ENCODE measurements at places on chromosomes 16 and 17. TPM values are rescaled to one million over a fixed set of nuclear protein-coding genes. Genes with fewer than 3 reads are reported as not detected.

Gene FKBP10
- 133 TPM for polyA plus RNA-seq

Gene FBXW10
- polyA plus RNA-seq, result 0.89 TPM

Gene KRT36
- polyA plus RNA-seq, result not detected

DNA sequence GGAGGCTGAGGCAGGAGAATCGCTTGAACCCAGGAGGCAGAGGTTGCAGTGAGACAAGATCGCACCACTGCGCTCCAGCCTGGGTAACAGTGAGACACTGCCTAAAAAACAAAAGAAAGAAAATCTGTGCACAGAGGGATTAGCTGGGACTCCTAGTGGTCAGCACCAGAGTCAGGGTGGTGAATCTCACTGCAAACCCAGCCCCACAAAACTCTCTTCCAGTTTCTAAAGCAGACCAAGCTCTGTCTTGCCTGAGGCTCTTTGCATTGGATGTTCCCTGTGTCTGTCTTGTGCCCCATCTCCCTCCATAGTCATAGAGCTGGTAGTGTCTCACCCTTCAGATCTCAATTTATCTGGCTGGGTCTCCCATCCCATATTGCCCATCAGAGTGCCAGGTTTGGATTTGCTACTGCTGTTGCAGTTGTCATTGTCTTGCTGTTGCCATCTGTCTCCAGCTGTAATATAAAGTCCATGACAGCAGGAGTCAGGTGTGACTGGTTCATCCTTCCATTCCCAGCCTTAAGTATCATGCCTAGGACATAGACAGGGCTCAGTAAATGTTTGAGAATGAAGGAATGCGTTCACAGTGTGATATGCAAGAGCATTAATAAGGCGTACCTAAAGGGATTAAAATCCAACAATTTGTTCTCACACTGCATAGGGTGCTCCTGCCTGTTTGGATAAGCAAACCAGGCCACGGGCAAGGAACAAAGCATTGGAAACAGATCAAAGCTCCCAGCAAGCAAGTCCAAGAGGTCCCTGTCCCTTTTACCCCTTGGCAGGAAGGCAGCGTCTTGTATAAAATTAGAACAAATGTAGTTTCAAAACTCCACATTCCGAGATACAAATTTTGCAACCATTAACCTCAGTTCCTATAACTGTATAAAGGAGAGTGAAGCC lies 614.6 kb upstream of the CDH5 start:
- no peak for DNase-seq

- DNase-seq, result no peak
Observed at GRCh38 chr17:10036511-10037061, 131.5 kb upstream of the RCVRN start.

Gene ASGR2
- 0.89 TPM for polyA plus RNA-seq

Gene WNT3
- polyA plus RNA-seq, result 2.1 TPM

- no peak for DNase-seq
Observed at GRCh38 chr16:1614456-1615102, 2.4 kb downstream of the CRAMP1 start.

Gene ETV4
- 34.3 TPM for polyA plus RNA-seq

- peak; percentile 63 for DNase-seq
Observed at GRCh38 chr16:565419-566330, 1.1 kb upstream of the NHLRC4 start.

Gene CCDC144A
- 6.6 TPM for polyA plus RNA-seq

DNA sequence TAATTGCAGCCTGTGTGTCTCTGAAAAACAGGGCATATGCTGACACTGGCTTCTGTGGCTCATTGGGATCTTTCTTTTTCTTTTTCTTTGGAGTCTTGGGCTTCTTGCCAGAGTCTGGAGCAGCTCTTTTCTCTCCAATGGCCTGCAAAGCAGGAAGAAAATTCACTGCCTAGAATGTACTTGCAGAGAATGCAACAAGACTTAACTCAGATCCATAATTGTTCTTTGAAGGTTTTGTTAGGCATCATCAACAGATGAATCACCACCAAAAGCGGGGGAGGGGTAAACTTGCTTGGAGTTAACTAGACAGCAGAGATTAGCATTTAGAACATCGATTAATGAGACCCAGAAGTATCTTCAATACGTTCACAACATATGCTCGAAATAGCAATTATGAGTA lies 100.9 kb downstream of the TOX3 start:
- no peak for DNase-seq

GRCh38 chr16:74563828-74564263 lies 43.1 kb downstream of the GLG1 start:
- DNase-seq, result no peak

DNA sequence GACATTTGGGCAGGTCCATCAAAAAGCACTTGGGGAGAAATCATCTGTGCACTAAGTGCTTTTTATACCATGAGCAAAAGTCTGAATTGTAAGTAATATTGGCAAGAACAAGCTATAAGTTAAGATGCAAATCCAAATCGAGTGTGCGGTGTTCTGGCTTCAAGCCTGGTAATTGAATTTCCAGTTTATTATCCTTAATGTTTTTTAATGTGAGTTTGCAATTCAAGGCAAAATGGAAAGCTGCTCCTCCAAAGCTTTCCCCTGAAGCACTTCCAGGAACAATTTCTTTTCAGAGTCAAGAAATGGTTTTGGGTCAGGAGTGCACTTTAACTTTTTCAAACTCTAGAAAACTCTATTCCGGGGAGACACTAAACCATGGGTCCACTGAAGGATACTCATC lies 445.7 kb downstream of the TOX3 start:
- DNase-seq, result no peak

- DNase-seq, result peak; percentile 82
Observed at GRCh38 chr17:15341385-15341849, at the start of gene TEKT3. Gene TEKT3, minus strand, starts transcription at chr17:15341597. Its CDS starts 10,012 bp downstream, at chr17:15331585.

- DNase-seq, result no peak
Observed at GRCh38 chr16:83602761-83603722, 204.7 kb upstream of the HSBP1 start.

Gene ZNF594
- polyA plus RNA-seq, result 22.7 TPM

GRCh38 chr16:85194307-85195270 lies 82.3 kb upstream of the CIBAR2 start:
- DNase-seq, result no peak

Gene RAD51D
- polyA plus RNA-seq, result 11.6 TPM

Gene OTOP3
- polyA plus RNA-seq, result not detected

- no peak for DNase-seq
Observed at GRCh38 chr16:78812582-78812981, 713.1 kb downstream of the WWOX start.

Gene KRTAP4-4
- polyA plus RNA-seq, result not detected

DNA sequence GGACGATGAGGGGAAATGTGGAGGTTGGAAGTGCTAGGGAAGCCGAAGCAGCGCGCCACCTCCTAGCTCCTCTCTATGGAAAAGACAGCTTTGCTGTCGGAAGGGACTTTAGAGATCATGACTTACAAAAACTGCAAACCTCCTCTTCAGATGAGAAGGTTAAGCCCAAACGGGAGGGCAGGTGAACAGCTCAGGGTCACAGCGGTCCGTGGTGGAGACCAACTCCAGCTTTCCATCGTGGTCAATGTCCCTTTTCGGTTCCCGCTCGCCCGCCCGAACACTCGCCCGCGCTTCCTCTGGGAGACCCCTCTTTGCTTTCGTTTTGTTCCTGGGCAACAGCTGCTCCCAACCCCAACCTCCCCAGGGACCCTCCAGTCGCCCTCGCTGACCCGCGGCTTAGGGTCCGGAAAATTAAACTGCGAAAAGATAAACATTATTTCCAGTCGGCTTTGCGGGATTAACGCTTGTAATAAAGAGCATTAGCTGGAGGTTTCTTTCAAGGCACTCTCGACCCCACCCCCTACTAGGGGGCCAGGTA lies 7.7 kb downstream of the IRX6 start:
- DNase-seq, result no peak

- no peak for DNase-seq
Observed at GRCh38 chr16:21643785-21644184, 8.6 kb downstream of the IGSF6 start.

Gene STAC2
- polyA plus RNA-seq, result 3.3 TPM

DNA sequence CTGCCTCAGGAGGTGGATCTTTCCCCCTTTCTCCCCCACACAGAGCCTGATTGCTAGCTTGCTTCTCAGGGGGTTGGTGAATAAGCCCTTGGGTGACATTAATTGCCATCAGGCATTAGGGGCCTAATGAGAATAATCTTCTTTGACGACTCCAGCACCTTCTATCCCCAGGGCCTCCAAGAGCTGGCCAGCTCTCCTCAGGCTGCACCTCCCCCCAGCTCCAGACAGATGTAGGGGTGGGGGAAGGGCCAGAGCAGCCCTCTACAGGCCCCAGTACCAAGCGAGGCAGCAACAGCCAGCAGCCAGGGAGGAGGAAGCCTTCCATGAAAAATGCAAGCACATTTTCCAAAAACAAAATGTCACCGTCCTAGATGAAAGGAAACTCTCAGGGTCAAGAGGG lies 1.4 kb upstream of the TMEM132E start:
- DNase-seq, result no peak
